Germinal center (tissue), 1 donor: ENCODE measurements at places on chromosomes 6 and 20.

- DNase-seq, result no peak
These were observed 788.4 kb downstream of the FRK start for GRCh38 chr6:115272311-115272710.

- DNase-seq, result no peak
These were observed at the start of gene CYP24A1 for GRCh38 chr20:54173653-54174456. CYP24A1 (minus strand) TSS chr20:54173986; CDS start chr20:54173579, 407 bp downstream.

- no peak for DNase-seq
These were observed at the start of gene THBD for GRCh38 chr20:23049201-23050075. THBD (minus strand) TSS chr20:23049672; CDS start chr20:23049504, 168 bp downstream.

- no peak for DNase-seq
These were observed 34.7 kb upstream of the SYNCRIP start for GRCh38 chr6:85677234-85677956.

GRCh38 chr6:126867641-126868040 is 250.8 kb upstream of the RSPO3 start:
- DNase-seq, result no peak

DNA sequence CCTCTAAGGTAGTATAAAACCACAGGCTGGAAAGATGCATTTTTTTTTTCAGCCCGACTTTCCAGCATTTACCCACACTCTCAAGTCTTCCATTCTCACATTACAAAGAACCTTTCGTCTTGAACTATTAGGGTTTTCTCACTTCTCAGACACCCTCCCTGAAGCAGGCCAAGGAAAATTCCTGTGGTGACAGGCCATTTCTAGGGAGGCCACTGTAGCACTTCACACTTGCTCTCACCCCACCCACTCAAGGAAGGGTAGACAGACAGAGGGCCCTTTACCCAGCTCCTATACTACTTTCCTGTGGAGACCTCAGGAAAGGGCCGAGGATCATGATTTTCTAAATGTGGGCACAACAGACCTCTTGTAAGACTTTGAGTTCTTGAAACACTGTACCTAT is 27.7 kb downstream of the KCNS1 start:
- no peak for DNase-seq

DNA sequence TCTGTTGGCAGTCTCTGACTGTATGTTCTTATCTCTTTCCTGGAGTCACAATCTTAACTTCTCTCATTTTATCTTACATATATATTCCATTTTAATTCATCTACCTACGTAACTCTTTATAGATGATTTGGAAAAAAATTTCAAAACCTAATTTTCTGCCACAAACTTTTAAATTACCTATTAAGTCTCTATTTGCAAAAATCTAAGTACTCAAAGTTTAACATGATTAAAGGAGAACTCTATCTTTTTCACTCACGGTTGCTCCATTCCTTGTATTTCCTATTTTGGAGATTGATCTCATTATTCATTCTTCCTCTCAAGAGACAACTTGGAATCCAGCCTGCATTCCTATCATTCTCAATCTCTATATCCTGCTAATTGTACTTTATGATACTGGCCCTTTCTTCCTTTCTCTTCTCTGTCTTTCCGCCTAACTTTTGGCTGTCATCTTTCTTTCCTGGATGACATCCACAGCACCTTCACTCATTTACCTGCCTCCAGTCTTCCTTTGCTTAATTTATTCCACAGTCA is 1071.1 kb upstream of the CITED2 start:
- no peak for DNase-seq

GRCh38 chr6:125753218-125753936 is 3.9 kb downstream of the HEY2 start:
- no peak for DNase-seq

- DNase-seq, result no peak
These were observed 6.7 kb downstream of the TGM3 start for GRCh38 chr20:2302384-2303060.

- DNase-seq, result no peak
These were observed 195.3 kb downstream of the MOXD1 start for GRCh38 chr6:132205946-132206345.

DNA sequence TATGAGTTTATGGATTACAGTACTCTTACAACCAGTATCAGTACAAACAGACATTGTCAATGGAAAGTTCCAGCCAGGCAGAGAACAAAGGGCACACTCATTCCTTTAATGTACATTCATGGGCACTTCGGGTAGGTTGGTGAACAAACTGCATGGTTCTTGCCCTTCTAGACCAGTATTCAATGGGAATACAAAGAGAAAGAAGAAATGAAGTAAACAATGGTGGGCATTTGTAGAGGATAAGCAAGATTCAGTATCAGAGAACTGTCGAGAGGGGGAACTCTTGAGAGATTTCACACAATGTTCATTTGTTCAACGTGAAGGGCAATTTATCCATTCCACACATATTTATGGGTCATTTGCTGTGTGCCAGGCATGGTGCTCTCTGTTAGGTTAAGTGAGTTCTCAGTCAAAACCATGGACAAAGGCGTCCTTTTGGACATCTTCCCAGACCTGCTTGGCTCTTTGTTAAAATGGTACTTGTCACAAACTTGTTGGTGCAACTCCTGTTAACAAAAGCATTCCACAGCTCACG is 714.8 kb downstream of the DHX35 start:
- DNase-seq, result no peak

DNA sequence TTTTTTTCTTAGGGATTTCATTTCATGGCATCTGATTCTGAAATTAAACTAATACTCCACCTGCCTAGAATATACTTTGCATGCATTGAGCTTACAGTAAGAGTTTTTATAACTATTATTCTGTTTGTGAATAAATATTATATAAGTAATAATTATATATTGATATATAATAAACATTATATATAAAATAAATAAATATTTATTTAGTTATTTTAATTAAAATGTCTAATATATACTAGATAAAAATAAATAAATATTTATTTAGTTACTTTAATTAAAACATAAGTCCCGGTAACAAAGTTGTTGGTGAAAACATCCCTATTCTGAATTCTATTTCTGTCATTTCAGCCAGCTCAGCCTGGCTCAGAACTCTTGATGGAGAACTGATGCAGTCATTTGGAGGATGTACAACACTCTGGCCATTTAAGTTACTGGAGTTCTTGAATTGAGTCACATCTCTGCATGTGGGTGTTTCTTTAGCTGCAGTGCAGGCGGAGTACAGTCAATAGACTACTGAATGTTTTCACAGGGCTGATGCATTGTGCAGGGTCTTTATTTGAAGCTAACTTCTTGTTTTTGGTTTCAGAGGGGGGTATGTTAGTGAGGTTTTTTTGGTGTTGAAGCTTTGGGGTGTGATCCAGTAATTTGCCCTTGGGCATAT is 508.9 kb upstream of the ADGRB3 start:
- DNase-seq, result no peak

- no peak for DNase-seq
These were observed 920.2 kb downstream of the GRIK2 start for GRCh38 chr6:102313699-102314098.

- no peak for DNase-seq
These were observed 6.6 kb downstream of the RNASET2 start for GRCh38 chr6:166949528-166950442.

GRCh38 chr6:89289710-89290109 is 25.4 kb downstream of the GABRR2 start:
- DNase-seq, result no peak
